ENCODE measurements at places on chromosomes 2 and 18.

DNA sequence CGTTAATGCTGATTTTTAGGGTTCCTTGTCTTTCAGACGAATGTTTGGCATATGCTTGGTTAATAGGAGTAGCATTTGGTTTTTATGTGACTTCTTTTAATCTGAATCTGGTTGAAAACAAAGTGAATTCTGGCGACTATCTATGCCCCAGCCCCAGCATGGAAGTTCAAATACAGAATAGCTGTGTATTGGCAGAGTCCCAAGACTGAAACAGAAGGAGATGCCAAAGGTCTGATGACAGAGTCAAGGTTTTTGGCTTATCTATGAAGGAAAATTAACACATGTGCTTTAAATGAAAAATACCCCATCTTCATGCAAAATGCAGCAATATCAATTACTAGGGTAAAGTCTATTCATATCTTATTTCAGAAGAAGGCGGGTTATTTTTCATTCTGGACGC, 734.8 kb upstream of the NXPH2 start:
- no peak for DNase-seq

- no peak for DNase-seq
Observed at GRCh38 chr2:209556354-209556961, 132.6 kb downstream of the MAP2 start.

DNA sequence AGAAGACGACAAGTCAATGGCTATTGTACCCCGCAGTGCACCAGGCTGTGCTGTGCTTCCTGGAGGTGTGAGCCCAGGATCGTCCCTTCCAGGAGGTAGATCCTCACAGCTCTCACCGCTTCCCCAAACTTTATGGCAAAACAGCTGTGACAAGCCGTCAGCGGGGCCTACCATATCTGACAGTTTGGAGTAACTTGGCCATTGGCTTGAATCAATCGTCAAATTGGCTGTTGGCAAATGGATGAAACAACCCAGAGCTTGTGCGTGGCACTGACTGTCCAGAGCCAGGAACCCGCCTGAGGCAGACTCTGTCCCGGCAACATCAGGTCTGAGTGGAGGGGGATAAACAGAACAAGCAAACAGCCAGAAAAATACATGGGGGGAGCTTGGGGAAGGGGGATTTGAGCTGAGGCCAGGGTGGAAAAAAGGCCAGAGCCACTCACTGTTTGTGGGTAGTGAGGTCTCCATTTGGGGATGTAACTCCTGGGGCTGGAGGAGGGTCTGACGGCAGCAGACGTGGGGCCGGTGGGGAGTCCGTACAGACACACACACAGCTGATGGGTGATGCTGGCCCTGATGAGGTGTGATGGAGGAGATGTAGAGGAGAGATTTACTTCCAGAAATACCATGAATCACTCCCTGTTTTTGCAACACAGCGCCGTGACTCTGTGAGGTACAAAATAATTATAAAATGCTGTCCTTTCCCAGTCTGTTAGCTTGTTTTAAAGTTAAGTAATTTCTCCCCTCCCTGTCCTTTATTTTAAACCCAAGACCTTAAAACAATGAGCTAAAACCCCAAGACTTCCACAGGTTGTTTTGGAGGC, 174.8 kb downstream of the TWIST2 start:
- no peak for DNase-seq

DNA sequence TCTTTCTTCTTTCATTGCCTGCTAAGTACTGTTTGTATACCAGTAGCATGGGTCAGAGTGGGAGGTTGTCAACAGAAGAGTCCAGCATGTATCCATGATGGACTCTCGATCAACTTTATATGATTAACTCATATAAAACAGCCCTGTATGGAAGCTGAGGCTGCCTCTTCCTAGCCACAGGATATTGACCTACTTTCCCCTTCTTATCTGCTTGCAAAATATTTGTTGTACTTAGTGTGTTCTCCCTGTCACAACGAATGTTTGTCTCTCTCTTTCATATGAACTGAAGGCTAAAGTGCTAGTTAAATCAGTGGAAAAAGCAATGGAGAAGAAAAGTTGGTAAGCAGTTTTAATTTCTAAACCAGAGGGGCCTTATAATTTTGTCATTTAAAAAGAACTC, 17.8 kb downstream of the MYO1B start:
- no peak for DNase-seq

DNA sequence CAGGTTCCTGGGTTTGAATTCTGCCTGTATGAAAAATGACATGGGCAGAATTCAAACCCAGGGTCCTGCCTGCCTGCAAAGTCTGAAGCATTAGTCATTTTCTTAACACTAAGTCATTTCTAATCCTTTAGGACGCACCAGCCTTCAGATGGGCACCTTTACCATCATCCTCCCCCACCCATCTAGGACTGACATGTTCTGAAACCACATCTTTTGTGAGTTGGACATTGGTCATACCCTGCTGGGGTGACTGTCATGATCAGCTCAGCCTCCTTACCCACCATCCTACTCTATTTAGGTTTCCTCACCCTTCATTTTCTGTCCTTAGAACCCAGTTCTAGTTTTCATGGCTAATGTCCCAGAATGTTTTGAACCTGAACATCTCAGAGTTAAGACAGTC, 104.9 kb downstream of the TRIB2 start:
- DNase-seq, result no peak

- DNase-seq, result no peak
Observed at GRCh38 chr2:12127638-12128037, 381.2 kb downstream of the LPIN1 start.

DNA sequence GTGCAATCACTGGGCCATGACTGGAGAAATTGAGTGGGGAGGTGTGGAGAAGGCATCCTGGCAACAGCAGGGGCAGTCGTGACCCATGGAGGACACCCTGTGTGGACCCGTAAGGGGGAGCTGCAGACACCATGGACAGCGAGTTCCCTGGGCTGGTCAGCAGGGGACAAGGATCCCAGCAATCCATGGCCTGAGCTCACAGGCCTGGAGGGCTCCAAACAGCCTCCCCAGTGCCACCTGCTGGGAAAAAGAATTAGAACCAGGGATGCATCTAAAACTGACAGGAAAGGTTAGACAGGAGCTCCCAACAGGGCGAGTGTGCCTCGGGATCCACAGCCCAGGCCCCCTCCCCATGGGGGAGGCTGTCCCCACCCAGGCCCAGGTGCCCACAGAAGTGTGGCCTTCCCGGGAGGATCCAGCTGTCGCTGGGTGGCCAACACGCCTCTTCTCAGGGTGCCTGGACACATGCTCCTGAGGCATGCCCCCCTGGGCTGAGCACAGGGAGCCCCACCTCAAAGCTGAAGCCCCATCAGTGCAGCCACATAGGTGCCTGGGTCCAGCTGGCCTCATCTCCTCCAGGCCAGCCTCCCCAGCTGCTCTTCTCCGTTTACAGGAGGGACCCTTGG, 20.5 kb upstream of the KIF1A start:
- DNase-seq, result no peak

GRCh38 chr2:209901172-209901571, 101.3 kb upstream of the RPE start:
- no peak for DNase-seq

DNA sequence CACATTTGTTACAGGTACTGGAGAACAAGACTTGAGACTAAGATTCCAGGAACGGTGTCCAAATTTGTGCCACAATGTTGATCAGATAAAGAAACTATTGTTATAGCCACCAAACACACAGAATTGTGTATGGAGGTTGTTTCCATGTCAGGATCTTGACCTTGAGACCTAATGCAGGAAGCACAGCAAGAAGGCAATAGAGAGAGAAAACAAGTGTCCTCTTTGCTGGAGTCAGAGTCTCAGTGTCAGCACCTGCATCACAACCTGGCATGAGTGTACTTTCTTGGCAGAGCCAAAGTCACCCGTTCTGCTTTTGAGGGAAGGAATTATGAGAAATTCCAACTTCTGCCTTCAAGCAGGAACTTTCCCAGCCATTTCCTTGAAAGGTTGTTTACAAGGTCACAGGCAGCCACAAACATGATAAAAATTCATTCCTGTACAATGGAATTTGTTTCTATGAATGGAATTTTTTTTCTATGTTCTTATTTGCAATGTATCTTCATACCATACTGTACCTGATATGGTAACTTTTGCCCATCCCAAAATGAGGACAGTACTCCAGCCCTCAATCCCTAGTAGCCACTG, 118.4 kb downstream of the PKP4 start:
- DNase-seq, result no peak

GRCh38 chr2:17588031-17588430, 47.5 kb downstream of the VSNL1 start:
- no peak for DNase-seq

- no peak for DNase-seq
Observed at GRCh38 chr2:113013336-113013661, 8.0 kb downstream of the IL36A start.

DNA sequence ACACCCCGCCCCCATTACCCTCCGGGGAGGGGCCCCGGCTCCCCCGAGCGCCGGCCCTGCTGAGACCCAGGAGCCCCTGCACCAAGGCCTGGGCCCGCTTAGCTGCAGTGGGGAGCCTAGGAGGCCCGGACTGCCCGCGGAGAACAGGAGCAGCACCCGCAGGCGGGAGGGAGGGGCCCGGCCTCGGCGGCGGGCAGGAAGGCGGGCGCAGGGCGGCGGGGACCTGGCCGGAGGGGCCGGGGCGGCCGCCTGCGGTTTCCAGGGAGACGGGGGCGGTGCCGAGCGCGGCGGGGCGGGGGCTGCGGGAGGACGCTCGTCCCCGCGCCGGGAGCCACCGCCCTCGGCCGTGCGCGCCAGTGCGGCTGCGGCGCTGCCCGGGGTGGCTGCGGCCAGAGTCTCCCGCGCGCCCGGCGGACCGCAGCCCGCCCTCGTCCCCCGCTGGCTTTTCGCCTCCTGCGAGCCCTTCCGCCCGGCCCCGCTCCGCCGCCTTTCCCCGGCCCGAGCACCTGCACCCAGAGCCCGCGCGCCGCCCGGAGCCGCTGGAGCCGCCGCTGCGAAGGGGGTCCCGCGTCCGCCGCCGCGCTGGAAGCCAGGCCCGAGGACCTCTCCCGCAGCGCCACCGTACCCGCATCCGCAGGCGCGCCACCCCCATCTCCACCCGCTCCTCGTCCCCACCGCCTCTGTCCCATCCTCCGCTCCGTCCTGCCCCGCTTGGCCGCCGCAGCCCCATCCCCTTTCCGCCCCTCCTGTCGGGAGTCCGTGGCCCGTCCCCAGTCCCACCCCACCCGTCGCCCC, 17.2 kb downstream of the GPC1 start:
- DNase-seq, result no peak

DNA sequence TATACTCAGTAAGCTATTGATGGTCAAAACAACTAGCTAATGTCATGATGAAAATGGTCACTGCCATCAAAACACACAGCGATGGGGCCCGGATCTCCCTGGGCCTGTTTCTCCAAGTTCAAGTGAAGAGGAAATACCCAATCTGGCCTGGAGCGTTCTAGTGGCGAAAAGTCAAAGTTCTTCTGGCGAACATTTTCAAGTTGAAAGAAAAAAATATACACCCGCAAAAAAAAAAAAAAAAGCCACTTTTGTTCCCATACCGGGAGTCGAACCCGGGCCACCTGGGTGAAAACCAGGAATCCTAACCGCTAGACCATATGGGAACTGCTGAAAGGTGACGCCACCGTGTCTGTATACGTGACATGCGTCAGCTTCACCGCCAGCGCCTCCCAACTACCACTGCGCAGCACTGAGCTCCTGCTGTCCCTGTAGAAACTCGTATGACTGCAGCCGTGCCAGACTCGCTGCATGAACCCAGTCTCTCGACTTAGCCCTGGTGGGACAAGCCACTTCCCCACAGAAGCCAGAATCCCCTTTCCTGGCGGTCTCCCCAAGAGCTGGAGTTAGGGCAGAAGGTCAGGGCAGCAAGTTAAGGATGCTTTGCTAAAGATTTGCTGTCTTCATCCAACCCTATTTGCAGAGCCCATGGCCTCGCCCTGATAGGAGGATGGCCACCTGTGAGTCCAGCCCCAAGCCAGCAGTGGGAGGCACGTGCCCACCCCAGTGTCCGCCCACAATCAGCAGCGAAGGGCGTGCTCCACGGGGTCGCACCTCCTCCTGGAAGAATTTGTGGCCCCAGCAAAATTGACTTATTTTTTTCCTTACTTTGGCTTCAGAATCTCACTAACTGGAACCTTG, 5.6 kb upstream of the IMP4 start:
- no peak for DNase-seq

DNA sequence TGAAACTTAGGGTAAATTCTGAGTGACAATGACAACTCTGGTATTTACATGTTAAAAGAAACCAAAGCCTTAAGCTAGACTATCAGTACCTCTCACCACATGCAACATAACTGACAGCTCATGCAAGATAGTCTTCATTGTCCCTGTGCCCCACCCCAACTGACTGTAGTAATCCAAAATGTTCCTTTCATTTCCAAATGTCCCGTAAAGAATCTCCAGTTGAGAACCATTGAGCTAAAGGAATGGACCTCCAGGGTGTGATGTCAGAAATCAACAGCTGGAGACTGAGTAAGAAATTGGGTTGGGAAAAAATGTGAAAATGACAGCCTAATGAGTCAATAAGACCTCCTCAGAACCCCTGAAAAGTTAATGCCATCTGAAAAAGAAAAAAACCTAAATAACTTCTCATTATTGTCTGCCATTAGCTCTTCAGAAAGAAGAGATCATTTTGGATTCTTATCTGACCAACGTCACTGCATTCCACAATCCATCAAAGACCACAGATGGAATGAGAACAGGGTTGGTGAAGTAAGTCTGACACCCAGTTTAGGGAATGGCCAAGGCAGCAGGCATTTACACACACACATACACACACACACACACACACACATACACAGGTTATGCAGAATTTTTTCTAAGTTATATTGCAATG, 51.7 kb upstream of the ACVR2A start:
- DNase-seq, result no peak

DNA sequence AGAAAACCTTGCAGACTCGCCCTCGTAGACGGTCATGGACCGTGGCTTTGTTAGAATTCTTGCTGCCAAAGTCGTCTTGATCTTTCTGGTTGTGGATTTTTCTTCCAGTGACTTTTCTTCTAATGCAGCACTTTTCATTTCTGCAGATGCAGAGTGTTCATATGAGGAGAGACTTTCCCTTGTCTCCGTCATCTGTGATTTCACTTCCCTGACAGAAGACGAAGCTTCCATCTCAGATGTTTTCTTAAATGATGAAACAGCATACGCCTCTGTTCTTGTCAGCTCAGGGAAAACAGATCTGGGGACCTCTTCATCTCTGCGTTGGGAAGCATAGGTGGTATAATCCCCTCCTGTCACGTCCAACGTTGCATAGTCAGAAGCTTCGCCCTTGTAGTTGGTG, 50.9 kb downstream of the PLEKHA3 start:
- no peak for DNase-seq

DNA sequence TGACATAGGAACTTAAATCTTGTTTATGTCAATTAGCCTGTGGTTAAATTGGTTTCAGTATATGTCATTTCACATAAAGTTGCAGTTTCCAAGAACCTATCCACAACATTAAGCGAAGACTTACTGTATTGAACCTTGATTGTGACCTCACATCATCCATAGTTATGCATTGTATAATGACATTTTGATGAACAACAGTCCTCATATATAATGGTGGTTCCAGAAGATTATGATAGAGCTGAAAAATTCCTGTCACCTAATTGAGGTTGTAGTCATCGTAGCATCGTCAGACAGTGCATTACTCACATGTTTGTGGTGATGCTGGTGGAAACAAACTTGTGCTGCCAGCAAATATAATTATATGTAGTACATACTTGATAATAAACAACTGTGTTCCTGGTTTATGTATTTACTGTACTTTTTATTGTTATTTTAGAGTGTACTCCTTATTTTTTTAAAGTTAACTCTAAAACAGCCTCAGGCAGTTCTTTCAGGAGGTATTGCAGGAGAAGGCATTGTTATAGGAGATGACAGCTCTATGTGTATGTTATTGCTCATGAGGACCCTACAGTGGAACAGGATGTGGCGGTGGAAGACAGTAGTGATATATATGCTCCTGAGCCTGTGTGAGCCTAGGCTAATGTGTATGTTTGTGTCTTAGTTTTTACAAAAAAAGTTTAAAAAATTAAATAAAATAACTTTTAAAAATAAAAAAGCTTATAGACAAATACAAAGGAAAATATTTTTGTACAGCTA, 56.6 kb downstream of the UBE2E3 start:
- no peak for DNase-seq

Data from stimulated activated CD8-positive, alpha-beta memory T cell treated with anti-CD3 and anti-CD28 coated beads, Interleukin-4, amount 100 ng/mL, for 1 hour (primary cell).